ENCODE measurements at places on chromosomes 13 and 19.

- no peak for DNase-seq
Observed at GRCh38 chr19:17951990-17952976, 14.6 kb upstream of the KCNN1 start.

DNA sequence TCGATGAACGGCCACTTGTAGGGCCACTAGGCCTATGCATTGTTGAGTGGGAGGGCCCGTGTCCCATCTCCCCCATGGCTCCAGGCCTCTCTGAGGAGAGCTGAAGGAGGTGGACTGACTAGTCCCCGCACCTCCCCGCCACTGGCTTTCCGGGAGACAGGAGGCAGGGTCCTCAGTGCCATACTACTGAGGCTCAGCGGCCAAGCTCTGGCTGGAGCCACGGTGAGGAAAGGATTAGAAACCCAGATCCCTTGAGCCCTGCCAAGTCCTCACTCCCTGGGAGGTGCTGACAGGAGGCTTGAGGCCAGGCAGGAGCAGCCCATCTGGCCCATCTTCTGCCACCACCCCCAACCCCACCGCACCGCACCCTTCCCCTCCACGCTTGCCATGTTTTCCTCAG is 29.0 kb downstream of the CCDC8 start:
- DNase-seq: no peak

- no peak for DNase-seq
Observed at GRCh38 chr19:33194886-33195644, 935 bp downstream of the LRP3 start.

DNA sequence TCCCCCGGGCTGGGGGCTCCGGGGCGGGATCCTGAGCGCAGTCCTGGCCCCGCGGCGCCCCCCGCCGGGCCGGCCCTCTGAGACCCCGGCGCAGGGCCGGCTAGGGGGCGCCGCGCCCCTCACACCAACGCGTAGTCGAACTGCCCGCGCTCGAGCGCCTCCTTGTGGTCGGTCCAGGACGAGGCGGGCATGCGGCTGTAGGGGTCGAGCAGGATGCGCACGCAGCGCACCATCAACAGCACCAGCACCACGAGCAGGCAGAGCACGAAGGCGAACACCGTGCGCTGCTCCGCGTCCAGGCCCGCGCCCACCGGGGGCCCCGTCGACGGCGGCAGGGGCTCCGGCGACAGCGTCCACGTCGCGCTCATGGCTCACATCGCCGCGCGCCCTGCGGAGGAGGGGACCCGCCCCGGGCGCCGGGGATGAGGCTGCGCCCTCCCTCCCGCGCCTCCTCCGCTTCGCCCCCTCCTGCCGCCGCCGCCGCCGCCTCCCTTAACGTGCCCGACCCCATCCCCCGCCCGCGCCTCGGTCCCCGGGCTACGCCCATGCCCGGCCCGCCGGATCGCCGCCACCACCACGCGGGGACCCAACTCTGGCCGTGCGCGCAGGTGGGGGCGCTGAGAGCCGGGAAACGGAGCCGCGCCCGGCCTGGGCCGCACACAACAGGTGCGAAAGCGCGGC is 624 bp downstream of the CTXN1 start:
- peak; percentile 64 for DNase-seq

GRCh38 chr13:77448689-77449088 is 86.8 kb upstream of the SCEL start:
- no peak for DNase-seq

GRCh38 chr13:112690283-112690929 is 568 bp downstream of the ATP11A start:
- no peak for DNase-seq

GRCh38 chr13:46745062-46745461 is 51.9 kb downstream of the ESD start:
- no peak for DNase-seq

Measured in activated CD8-positive, alpha-beta memory T cell treated with anti-CD3 and anti-CD28 coated beads for 4 hours (primary cell).